Brain (organoid and tissue), 16 donors: ENCODE measurements at places on chromosomes 16 and 17.

GRCh38 chr17:71976011-71976649 is 144.7 kb upstream of the SOX9 start:
- no peak for DNase-seq

- DNase-seq: no peak
Measured at GRCh38 chr16:86171329-86171728, 272.4 kb downstream of the IRF8 start.

GRCh38 chr17:75521290-75521689 is 4.2 kb upstream of the LLGL2 start:
- DNase-seq: no peak

DNA sequence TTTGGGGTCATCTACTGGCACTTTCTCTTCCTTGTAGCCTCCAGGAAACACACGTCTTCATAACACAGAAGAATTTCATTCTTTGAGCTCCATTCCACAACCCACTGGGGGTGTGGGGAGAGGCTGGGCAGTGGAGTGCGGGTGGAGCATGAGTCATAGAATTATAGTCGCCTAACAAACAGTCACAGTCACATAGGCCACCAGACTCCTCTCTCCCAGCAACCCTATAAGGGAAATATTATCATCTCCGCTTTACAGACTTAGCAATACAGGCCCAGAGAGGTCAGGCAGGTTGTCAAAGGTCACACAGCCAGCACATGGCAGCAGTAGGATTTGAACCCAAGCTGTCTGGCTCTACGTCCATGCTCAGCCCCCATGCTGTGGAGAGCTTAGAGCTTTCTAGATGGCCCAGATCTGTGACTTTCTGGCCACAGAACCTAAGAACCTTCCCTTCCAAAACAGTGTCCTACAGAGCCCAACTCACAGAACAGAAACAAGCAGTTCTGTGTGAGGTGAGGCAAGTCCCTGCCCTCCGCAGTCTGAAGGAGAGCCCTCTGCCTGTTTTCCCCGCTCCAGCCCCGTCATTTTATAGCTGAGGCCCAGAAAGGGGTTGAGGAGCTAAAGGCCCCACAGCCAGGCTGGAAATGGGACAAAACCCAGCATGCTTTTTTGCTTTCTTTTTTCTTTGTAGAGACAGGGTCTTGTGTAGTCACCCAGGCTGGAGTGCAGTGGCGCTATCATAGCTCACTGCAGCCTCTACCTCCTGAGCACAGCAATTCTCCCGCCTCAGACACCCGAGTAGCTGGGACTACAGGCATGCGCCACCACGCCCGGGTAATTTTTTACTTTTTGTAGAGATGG is 10.7 kb upstream of the LITAF start:
- peak; percentile 46 for DNase-seq

GRCh38 chr17:46883871-46884520 is 32.6 kb downstream of the WNT9B start:
- DNase-seq: peak; percentile 38

DNA sequence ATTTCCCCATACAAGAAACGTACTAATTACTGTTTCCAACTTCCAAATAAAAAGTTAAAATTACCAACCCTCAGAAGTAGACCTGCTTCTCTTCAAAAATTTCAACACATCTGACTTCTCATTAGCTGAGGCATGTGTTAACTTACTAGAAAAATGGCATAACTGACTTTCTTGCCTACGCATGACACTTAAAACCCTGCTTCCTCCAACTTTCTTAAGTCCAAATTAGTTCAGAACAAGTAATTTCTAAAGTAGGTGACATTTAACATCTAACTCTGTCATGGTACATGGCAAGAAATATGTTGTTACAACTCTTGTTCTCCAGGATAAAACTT is 6.7 kb downstream of the USP7 start:
- no peak for DNase-seq

DNA sequence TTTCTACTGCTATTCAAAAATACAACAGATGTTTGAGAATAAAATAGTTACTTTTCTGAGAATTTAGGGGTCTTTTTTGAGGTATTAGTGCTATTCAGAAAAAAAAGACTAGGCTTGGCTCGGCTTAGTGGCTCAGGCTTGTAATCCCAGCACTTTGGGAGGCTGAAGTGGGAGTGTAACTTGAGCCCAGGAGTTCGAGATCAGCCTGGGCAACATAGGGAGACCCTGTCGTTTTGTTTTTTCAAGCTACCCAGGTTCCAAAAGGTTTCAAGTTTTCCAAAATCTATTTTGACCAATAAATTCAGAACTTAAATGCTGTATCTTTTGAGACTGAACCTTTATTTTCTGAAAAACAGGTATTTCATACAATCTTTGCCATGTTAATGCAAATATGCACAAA is 3.2 kb upstream of the ARL6IP1 start:
- DNase-seq: no peak

GRCh38 chr16:81638286-81638945 is 140.7 kb upstream of the PLCG2 start:
- no peak for DNase-seq

DNA sequence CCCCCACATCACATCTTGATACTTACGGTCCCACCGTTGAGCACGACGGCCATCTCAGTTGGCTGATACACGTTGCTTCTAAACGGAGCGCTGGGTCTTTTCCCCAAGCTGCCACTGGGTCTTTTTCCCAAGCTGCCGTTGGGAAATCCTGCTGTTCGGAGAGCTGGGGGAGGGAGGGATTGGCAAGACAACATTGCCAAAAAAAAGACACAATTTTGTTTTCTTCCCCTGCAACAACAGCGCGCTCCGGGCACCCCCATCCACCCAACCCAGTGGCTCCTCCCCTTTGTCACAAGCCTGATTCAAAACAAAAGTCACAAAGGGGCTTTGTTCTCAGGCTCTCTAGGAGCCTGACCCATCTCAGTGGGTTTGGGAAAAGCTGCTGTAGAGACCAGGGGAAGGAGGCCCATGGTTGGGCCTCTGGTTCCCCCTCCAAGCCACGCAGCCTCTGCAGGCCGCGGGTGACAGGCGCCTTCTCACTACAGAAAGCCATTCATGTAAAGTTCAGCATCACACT is 22.8 kb downstream of the GPRC5B start:
- DNase-seq: peak; percentile 88

- DNase-seq: no peak
Measured at GRCh38 chr16:2019518-2019920, at the start of gene NPW. TSS of gene NPW (plus strand) at chr16:2019785.

DNA sequence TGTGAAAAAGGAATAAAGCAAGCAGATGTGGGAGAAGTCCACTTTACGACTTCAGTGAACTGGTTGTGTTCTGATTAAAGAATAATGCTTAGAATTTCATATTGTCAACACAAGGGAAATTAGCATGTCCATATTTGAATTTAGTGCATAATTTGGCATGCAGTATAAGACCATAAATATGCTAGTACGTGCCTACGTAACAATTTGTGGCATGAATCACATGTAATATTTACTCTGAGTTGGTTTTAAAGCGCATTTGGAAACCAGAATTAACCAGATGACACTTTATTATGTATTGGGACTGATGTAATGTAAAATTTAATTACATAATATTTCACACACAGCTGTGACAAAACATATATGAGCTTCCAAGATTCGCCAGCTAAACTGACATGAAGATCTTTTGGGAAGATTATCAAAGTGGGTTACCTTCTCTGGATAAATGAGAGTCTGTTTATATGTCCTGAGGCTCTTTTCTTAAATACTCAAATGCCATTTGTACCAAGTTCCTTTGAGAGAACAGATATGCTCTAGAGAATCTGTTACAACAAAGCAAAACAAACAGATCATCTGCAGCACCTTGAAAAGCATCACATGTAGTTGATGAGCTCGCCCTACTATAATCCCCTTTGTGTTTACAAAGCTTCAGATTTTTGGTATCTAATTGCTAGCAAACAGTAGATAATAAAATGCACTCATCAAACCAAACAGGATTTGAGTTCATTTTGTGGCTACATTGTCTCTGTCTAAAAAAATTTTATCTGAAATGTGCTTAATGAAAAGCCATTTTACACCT is 1468.6 kb downstream of the CDH11 start:
- peak; percentile 43 for DNase-seq

DNA sequence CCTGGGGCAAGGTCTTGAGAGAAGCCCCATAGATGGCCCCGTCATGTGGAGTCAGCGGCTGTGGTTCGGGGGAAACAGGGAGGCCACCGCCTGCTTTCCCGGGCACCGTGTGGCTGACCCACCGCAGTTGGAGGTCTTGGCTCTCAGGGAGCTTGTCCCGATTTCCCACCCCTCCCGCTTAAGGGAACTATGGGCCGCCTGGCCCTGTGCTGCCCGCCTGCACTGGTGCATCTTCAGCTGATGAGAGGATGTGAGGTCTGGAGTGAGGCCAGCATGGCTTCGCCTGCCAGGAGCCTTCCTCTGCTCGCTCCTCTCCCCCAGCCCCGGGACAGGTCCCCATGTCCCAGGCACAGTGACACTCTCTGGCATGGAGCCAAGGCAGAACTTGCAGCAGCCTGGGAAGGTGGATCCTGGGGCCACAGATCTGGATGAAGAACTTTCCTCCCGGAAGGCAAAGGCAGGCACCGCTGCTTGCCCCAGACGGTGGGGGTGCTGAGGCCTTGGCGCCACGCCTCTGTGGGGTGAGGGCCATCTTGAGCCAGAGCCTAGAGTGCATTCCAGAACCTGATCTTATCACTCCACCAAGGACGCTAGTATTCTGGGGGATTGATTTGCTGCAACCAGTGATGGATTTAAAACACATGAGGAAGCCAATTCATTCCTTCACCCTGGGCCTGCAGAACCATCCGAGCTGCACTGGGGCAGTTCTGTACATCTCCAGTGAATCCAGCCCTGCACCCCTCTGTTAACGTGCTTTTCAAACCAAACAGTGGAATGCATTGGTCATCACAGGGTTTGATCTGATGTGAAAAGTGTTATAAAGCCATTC is 178.6 kb upstream of the TNRC6C start:
- DNase-seq: no peak

DNA sequence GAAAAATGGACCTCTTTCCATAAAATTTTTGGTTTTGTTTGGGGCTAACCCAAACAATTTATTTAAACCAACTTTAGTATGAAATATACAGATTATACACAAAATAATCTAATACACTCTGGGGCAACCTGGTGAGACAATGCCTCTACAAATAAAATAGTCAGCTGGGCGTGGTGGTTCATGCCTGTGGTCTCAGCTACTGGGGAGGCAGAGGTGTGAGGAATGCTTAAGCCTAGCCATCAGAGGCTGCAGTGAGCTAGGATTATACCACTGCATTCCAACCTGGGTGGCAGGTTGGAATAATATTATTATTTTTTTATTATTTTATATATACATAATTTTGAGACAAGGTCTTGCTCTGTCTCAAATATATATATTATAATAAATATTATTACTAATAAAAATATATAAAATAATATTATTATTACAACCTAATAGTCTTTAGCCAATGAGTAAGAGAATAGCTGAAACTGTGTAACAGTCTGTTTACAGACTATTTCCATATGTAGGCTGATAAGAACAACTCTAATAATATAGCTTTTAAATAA is 50.5 kb downstream of the GLG1 start:
- no peak for DNase-seq

- no peak for DNase-seq
Measured at GRCh38 chr17:57902117-57902799, 52.4 kb upstream of the MRPS23 start.

- DNase-seq: peak; percentile 42
Measured at GRCh38 chr16:46801428-46802049, 29.4 kb downstream of the C16orf87 start.

DNA sequence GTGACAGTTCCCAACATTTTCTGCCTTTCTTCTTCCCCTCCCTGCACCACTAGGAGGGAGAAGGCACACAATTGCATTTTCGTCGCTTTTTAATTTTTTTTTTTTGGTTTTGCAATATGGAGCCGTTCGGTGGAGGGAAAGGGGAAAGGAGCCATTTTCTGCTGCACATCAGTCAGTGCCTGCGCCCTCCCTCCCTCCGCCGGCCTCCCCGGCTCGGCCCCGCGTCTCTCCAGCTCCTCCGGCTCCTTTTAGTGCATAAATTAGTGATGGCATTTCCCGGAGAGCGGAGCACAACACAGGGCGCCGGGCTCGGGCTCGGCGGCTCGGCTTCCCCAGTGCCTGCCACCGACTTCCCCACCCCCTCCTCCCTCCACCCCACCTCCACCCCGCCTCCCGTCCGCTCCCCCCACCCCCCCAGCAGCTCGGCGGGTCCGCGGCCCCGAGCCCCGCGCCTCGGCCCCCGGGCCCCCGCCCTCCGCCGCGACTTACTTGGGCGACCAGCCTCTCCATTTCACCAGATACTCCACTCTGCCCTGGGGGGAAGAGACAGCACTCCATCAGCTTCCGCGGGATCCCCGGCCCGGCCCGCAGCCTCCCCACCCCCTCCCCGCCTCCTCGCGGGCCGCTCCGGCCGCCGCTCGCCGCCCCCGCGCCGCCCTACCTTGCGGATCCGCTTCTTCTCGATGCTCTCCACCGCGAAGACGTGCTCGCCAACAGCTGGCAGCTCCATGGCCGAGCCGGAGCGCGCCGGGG is 542 bp downstream of the CBX4 start:
- peak; percentile 78 for DNase-seq

GRCh38 chr17:45172541-45173286 is 11.0 kb downstream of the HEXIM2 start:
- peak; percentile 94 for DNase-seq

DNA sequence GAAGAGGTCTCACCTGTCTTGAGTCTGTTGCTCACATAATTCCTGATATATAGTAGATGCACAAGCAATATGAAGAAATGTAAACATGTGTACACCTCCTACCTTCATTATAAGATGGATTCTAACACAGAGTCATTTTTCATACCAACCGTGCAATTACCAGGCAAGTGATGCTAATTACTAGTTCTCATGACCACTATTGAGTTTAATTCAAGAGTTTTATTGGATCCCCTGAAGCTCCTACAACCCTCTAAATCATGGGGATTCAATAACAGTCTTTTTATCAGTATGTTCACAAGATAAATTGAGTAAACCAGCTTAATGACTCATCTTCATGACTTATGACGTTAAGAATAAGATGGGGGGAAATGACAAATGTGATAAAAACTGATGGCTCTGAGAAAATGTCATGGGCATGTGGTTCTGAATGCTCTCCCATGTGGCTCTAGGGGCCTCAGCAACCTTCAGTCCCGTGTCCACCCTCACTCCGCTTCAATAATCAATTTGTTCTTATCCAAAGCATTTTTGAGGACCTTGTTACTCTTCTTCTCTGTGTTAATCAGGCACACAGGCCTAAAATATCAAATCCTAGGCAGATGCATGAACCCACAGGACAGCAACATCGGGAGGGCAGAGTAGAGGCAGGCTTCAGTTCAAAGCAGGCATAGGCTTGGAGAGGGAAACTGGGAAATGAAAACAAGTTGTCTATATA is 42.8 kb downstream of the PRAC1 start:
- no peak for DNase-seq

DNA sequence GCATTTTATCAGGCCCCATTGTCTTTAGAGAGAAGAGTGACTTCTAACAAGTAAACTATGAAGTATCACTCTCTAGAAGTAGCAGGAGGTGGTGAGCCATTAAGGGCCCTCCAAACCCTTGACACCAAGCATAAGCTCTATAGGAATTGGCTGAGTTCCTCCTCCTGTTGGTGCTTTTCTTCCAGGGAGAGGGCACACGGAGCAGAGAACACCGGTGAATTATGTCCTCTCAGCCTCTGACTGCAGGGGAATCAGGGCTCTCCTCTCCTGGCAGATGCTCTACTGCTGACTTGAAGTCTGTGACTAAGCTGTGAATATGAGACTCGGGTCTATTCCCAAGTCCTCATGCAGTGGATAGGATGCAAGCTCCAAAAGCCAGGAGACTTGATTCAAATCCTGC is 32.3 kb downstream of the CHD9 start:
- no peak for DNase-seq

GRCh38 chr16:31472709-31473203 is 804 bp downstream of the TGFB1I1 start:
- DNase-seq: no peak

GRCh38 chr17:17971431-17972125 is 622 bp downstream of the TOM1L2 start:
- peak; percentile 46 for DNase-seq

GRCh38 chr16:85944572-85945423 is 45.8 kb downstream of the IRF8 start:
- DNase-seq: peak; percentile 8
